Breast epithelium (tissue), 4 donors: ENCODE measurements at places on chromosomes 11 and 22. TPM values are rescaled to one million over a fixed set of nuclear protein-coding genes. Genes with fewer than 3 reads are reported as not detected.

Gene TEX12
- 1.3 TPM for total RNA-seq

Gene COMMD9
- 53.6 TPM for total RNA-seq

Gene CHRM4
- total RNA-seq = not detected

Gene SCUBE1
- total RNA-seq = 0.88 TPM

GRCh38 chr22:49783036-49783746 lies 44.5 kb downstream of the BRD1 start:
- DNase-seq = no peak
- H3K4me3 ChIP-seq = no peak overlapping the region
- no peak overlapping the region for H3K27ac ChIP-seq
- no peaks in the 10 kb centered on the region for H3K27me3 ChIP-seq

DNA sequence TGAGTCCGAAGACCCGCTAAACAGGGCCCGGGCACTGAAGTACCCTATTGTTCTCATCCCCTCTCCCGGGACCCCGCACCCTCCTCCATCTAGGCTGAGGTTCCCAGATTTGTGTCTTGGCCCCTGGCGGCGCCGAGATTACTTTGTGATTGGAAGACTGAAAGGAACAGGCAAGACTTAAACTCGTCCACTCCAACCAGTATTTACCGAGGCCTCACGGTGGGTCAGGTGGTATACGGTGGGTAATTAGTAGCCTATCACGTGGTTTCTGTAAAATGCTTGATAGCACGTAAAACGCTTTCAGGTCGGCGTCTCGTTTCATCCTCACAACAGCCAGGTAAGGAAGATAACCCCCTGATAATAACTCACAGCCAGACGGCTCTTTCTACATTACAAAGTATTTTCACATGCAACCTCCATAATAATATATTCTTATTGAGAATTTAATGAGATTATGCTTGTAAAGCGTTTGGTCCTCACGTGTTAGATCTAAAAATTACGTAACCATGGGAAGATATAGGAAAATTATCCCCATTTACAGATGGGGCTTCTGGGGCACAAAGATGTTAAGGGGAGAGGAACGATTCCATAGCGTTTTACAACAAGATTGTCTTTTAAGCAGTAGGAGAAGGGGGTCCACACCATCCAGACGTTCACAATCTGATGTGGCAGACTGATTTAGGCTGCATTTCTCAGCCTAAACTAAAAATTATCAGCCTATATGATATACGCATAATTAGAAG lies 642 bp upstream of the PIK3C2A start:
- H3K27ac ChIP-seq = peak overlapping the region; percentile 95
- H3K27me3 ChIP-seq = no peaks in the 10 kb centered on the region
- peak; percentile 55 for DNase-seq
- H3K4me1 ChIP-seq = no peaks in the 10 kb centered on the region
- no peaks in the 10 kb centered on the region for H3K36me3 ChIP-seq

DNA sequence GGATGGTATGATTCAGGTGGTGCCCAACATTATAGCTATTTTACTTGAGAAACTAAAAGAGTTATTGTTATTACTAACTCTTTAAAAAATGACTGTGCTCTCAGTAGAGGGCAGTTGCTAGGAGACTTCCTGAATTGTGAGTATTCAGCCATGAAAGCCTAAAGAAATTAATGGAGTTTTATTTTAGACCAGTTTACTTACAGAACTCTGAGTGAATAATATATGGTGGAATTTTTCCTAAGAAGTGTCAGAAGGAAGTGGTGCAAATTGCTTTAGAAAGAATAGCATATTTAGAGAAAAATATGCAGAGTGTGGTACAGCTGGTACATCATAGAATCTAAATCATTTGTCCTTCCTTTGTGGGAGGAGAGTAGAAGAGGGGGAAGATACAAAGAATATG lies 689.9 kb upstream of the CCDC90B start:
- H3K36me3 ChIP-seq = no peaks in the 10 kb centered on the region
- no peaks in the 10 kb centered on the region for H3K27me3 ChIP-seq
- no peak overlapping the region for H3K4me3 ChIP-seq
- no peak overlapping the region for H3K27ac ChIP-seq
- H3K4me1 ChIP-seq = no peaks in the 10 kb centered on the region
- DNase-seq = no peak

GRCh38 chr11:130819625-130820024 lies 96.7 kb downstream of the SNX19 start:
- no peak overlapping the region for H3K27ac ChIP-seq
- no peaks in the 10 kb centered on the region for H3K36me3 ChIP-seq
- H3K27me3 ChIP-seq = no peaks in the 10 kb centered on the region

- no peaks in the 10 kb centered on the region for H3K4me1 ChIP-seq
- H3K27me3 ChIP-seq = no peaks in the 10 kb centered on the region
- H3K4me3 ChIP-seq = no peak overlapping the region
- H3K36me3 ChIP-seq = no peaks in the 10 kb centered on the region
- H3K27ac ChIP-seq = no peak overlapping the region
- DNase-seq = no peak
These were observed 87.7 kb upstream of the AMOTL1 start for GRCh38 chr11:94680426-94680825.

DNA sequence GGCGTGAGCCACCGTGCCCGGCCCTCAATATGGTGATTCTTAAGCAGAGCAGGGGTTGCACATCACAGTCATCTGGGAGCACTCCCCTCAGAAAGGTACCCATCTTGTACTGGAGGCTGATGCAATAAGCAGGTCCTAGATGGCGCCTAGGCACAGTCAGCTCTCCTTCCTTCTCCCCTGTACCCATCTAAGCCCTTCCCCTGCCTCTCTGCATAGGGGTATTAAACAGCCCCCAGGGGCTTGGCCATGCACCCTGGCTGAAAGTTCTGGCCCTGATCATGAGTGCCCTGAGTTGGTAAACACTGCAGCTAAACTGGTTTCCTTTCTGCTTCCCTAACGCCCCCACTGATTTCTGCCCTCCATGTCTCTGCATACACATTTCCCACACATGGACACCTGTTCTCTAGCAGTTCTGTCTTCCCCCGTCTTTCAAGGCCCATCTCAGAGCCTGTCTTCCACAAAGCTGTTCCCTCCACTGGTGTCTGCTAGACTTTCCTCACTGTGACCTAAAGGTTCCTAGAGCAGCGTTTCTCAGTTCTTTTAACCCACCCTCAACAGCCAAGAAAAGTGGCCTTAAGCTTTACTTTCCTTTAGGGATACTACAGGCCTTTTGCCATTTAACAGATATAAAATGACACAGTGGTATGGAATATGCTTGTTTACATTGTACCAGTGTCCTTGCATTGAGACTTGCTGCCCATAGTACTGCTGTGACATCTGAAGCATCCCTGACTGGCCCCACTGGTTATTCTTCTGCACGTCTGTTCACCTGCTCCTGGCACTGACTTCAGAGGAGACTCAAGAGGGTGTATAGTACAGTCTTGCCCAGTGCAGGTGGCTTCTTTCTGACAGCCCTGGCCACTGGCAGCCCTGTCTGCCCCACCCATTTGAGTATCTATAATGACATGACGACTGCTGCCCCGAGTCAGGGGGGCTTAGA lies 15.6 kb downstream of the UBE2L3 start:
- H3K4me3 ChIP-seq = no peak overlapping the region
- no peak for DNase-seq
- no peak overlapping the region for H3K27ac ChIP-seq
- H3K4me1 ChIP-seq = peaks cover 10% of the 10 kb centered on the region

- DNase-seq = no peak
- no peaks in the 10 kb centered on the region for H3K36me3 ChIP-seq
- no peak overlapping the region for H3K4me3 ChIP-seq
- H3K27ac ChIP-seq = no peak overlapping the region
- no peaks in the 10 kb centered on the region for H3K4me1 ChIP-seq
These were observed 122.2 kb downstream of the CD44 start for GRCh38 chr11:35261197-35261596.

GRCh38 chr22:42604403-42604802 lies 10.3 kb downstream of the POLDIP3 start:
- H3K27me3 ChIP-seq = no peaks in the 10 kb centered on the region
- no peak overlapping the region for H3K4me3 ChIP-seq
- peaks cover 12% of the 10 kb centered on the region for H3K4me1 ChIP-seq
- no peaks in the 10 kb centered on the region for H3K36me3 ChIP-seq
- H3K27ac ChIP-seq = peak overlapping the region; percentile 86

DNA sequence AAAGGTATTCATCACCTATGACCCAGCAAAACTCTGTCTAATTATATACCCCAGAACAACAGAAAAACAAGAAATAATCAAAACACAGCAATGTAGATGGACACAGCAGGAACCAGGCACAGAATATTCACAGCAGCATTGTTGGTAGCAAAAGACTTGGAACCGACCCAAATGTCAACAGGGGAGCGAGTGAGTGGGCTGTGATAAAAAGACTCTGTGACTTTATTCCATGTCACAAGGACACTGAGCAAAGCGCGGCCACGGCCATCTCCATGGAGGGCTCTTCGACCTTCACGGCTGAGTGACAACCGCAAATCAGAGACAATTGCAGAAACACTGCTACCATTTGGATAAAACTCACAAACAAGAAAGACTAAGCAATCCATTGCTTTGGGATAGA lies 1373.1 kb downstream of the TBC1D22A start:
- no peaks in the 10 kb centered on the region for H3K36me3 ChIP-seq
- no peaks in the 10 kb centered on the region for H3K27me3 ChIP-seq
- H3K27ac ChIP-seq = no peak overlapping the region
- no peak overlapping the region for H3K4me3 ChIP-seq

GRCh38 chr22:37140686-37141323 lies 8.9 kb downstream of the IL2RB start:
- H3K4me3 ChIP-seq = no peak overlapping the region
- H3K27me3 ChIP-seq = no peaks in the 10 kb centered on the region
- H3K27ac ChIP-seq = no peak overlapping the region
- H3K36me3 ChIP-seq = no peaks in the 10 kb centered on the region
- no peaks in the 10 kb centered on the region for H3K4me1 ChIP-seq
- DNase-seq = no peak

DNA sequence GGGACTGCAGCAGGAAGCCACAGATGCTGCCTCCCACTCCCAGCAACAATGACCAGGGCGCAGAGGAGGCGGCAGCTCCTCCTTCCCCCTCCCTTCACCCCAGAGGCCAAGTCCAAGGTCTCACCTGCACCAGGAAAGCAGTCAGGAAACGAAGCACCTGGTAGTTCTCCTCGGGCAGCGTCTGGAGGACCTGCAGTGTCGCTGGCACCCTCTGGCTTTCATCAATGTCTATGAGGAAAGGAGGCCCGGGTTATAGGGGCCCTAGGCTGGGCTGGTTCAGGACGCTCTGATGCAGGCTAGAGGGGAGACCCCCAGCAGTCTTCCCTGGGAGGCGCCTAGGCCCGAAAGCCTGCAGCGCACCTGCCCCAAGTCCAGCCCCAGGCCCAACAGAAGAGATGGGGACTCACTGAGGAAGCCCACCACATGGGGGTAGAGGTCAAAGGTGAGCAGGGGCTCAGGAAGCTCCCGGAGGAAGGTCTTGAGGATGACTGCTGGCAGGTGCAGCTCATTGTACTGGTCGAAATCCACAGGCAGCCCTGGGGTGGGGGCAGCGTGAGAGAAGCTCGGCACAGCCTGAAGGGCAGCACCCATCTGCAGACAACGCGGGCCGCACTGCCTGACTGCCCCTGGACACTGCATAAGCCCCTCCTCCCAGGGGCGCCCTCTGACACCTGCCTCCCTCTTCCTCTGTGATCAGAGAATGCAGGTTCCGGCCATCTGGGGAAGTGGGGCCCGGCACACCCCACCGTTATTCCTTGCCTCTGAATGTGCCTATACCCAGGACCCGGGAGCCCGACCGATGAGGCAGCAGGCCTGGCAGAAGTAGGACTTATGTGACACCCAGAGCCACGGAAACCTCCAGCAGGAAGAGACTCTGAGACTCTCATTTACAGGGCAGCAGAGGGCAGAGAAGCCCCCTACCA lies 20.9 kb downstream of the ARHGAP1 start:
- H3K27ac ChIP-seq = no peak overlapping the region
- no peak overlapping the region for H3K4me3 ChIP-seq
- no peak for DNase-seq
- peaks cover 13% of the 10 kb centered on the region for H3K4me1 ChIP-seq
- H3K36me3 ChIP-seq = peaks cover 10% of the 10 kb centered on the region

GRCh38 chr22:50074056-50074455 lies 11.2 kb downstream of the MLC1 start:
- H3K27me3 ChIP-seq = peaks cover 9% of the 10 kb centered on the region
- DNase-seq = no peak
- no peak overlapping the region for H3K27ac ChIP-seq

DNA sequence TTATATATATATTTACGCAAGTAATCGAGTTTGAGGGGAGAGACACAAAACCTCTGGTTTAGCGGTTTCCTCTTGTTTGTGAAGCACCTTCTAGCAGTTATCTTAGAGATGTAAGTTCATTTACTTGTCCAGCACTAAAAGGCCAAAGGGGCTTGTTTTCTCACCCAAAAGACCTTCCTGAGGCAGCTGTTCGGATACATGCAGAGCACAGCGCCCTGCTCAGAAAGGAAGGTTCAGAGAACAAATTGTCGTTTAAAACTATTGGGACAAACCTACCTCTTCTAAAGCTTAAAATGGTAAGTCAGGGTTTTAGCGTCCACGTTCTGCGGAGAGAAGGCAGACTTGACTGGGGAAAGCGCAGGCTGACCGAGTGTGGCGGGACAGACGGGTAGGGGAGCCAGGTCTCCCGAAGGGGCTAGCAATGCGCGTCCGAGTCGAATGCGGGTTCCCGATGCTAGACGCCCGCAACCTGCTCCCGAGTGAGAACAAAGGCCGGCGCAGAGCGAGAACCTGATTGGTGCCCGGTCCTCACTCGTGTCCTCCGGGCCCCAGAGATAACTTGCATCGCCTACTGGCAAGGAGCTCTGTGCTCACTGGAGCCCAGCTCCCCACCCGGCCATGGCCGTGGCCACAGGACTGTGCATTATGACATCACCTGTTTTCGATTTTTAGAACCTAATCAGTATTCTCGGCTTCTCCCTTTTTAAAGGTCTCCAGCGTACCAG lies 1.0 kb upstream of the SESN3 start:
- DNase-seq = peak; percentile 59
- peak overlapping the region; percentile 92 for H3K27ac ChIP-seq
- no peaks in the 10 kb centered on the region for H3K4me1 ChIP-seq
- no peaks in the 10 kb centered on the region for H3K36me3 ChIP-seq

GRCh38 chr11:76322942-76323341 lies 58.0 kb downstream of the THAP12 start:
- H3K4me3 ChIP-seq = no peak overlapping the region
- no peaks in the 10 kb centered on the region for H3K4me1 ChIP-seq
- no peak overlapping the region for H3K27ac ChIP-seq
- no peaks in the 10 kb centered on the region for H3K36me3 ChIP-seq
- H3K27me3 ChIP-seq = peaks cover 5% of the 10 kb centered on the region
